NCI-H1694 (cell line): ENCODE measurements at places on chromosomes 12 and 14.

GRCh38 chr12:58313091-58313855 lies 371.9 kb downstream of the ATP23 start:
- DNase-seq, result no peak

- no peak for DNase-seq
Observed at GRCh38 chr14:80049055-80049454, 162.2 kb downstream of the DIO2 start.

DNA sequence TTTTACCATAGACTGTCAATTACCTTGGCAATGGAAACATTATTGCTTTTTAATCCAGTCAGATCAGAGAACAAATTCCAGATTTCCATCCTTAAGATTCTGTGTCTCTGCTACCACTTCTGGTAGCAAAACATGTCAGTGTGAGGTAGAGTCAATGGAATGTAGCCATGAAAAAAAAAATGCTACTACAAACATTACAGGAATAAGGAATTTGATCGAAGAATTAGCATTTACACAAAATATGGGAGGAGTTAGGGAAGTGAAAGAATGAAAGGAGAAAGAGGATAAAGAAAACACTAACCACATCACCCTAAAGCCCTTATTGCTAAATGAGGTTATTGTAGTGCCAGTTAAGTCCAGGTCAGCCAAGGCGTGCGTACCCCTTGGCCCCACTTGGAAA lies 9.2 kb downstream of the MED21 start:
- DNase-seq, result no peak

- DNase-seq, result peak; percentile 35
Observed at GRCh38 chr14:21748869-21749303, 75.3 kb upstream of the OR4E1 start.

GRCh38 chr12:19633194-19633593 lies 193.9 kb downstream of the AEBP2 start:
- DNase-seq, result no peak

- DNase-seq, result no peak
Observed at GRCh38 chr14:105487449-105487985, 831 bp downstream of the CRIP1 start.

GRCh38 chr14:35140718-35141581 lies 18.6 kb downstream of the PRORP start:
- no peak for DNase-seq
